HFFc6 (cell line): ENCODE measurements at places on chromosomes 2 and 18. TPM values are rescaled to one million over a fixed set of nuclear protein-coding genes. Genes with fewer than 3 reads are reported as not detected.

DNA sequence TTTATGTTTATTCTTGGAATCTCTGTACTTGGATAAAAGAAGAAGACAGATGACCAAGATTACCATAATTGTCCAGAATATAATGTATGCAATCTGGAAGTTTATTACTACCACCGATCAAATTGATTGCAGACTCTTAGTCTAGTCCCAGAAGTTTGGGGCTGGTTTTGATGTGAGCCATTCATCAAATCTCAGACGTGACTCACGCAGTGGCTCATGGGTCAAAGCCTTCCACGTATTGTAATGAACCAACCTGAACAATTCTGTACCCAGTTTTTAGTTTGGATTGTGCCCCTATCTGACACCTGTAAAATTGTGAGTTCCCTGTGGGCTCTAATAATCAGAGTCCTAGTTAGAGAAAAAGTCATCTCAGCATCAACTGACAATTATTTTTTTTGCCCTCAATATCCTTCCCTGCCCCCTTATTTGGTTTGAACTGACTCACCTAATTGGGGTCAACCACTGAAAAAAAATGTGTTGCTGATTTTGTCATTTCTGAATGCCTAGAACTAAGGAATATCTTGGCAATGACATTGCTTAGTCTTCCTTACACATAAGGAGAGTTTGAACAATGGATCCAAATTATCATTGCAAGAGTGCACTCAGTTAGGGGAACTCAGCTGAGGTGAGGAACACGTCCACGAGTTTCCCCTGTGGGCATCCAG, 219.5 kb upstream of the NRP2 start:
- H3K36me3 ChIP-seq: peaks cover 9% of the 10 kb centered on the region; the same call in 1 of the 2 replicates
- H3K4me1 ChIP-seq: peaks cover 31% of the 10 kb centered on the region
- H3K27me3 ChIP-seq: no peaks in the 10 kb centered on the region
- peak; percentile 50 for DNase-seq
- H3K27ac ChIP-seq: no peak overlapping the region; the same call in 1 of the 2 replicates

GRCh38 chr18:8167026-8167425, 442.2 kb upstream of the RAB12 start:
- DNase-seq: no peak
- H3K4me1 ChIP-seq: peaks cover 14% of the 10 kb centered on the region
- H3K27me3 ChIP-seq: no peaks in the 10 kb centered on the region
- no peak overlapping the region for H3K4me3 ChIP-seq
- no peak overlapping the region for H3K27ac ChIP-seq

DNA sequence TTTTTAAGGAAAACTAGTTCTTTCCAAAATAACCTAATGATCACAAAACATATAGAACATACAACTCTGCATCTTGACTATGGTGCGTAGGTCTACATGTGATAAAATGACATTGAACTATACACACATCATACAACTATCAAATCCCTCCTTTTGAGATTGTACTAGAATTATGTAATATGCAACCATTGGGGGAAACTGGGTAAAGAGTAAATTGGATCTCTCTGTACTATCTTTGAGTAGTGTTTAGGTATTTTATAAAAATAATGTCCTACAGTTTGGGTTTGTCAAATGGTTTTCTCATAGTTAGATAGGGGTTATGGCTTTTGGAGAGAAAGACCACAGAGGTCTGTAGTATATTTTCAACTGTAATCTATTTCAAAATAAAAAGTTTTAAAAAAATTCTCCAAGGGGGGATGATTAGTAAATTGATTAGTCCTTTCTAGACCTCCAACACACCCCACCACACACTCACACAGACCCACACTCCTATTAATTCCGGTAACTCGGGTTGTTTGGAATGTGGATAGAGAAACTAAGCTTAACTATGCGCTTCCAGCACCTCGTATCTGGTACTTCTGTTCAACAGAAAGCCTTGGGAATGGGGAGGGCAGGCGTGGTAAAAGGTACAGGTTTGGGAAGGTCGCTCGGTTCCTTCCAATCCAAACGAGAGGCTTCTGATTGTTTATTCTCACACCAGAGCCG, 695 bp upstream of the BIRC6 start:
- peak overlapping the region; percentile 95 for H3K27ac ChIP-seq
- peak overlapping the region; percentile 90 for H3K4me3 ChIP-seq
- DNase-seq: no peak
- peaks cover 44% of the 10 kb centered on the region for H3K4me1 ChIP-seq
- peaks cover 15% of the 10 kb centered on the region for H3K36me3 ChIP-seq
- H3K27me3 ChIP-seq: peaks cover 2% of the 10 kb centered on the region; the same call in 1 of the 2 replicates

DNA sequence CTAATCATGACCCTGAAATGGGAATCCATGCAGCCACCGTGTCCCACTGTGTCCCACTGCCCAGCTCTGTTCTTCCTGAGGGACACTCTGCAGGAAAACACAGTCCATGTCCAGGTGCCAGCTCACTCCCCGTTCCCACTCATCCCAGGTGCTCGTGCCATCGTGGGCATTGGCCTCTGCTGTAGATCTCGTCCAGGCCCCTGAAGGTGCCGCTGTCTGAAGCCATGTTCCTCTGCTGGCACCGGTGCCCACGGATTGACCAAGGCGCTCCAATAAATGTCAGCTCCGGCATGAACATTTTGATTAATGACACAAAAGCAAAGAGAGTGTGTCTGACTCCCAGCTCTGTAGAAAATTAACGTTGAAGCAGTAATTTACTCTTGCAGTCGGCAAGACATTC, 280.1 kb upstream of the SALL3 start:
- DNase-seq: no peak
- no peak overlapping the region for H3K27ac ChIP-seq

- H3K36me3 ChIP-seq: peaks cover 31% of the 10 kb centered on the region
- H3K27me3 ChIP-seq: no peaks in the 10 kb centered on the region; the same call in 1 of the 2 replicates
- peaks cover 25% of the 10 kb centered on the region for H3K4me1 ChIP-seq
- peak overlapping the region; percentile 14; the same call in 1 of the 2 replicates for H3K4me3 ChIP-seq
- peak; percentile 85 for DNase-seq
- H3K27ac ChIP-seq: peak overlapping the region; percentile 33
Measured at GRCh38 chr2:11203480-11203879, 48.2 kb downstream of the SLC66A3 start.

DNA sequence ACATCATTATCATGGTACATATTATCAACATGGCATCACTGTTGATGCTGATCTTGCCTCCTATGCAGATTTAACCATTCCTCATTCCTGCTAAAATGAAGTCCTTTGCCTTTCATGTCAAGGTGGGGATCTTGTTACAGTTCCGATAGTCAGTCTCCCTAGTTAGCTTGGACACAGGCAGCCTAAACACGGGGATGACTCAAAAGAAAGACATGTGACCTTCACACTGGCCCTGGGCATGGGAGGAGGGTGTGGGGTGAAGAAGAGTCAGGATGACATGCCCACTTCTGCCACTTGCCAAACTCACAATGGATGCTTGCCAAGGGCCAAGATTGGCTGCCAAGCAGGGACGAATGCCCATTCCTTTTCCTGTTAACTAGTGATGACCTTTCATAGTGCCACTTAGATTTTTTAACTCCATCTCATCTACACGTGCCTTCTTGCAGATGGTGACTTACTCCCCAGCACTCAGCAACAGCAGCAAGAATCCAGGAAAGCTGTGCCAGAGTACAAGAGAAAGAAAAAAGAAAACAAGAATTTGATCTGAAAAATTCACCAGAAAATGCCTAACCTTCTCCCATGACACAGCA, 13.9 kb upstream of the SLC1A4 start:
- H3K4me1 ChIP-seq: peaks cover 43% of the 10 kb centered on the region
- H3K36me3 ChIP-seq: no peaks in the 10 kb centered on the region
- DNase-seq: peak; percentile 74
- H3K27me3 ChIP-seq: peaks cover 4% of the 10 kb centered on the region
- peak overlapping the region; percentile 54 for H3K4me3 ChIP-seq
- peak overlapping the region; percentile 82 for H3K27ac ChIP-seq

GRCh38 chr2:66539452-66539851, 104.5 kb downstream of the MEIS1 start:
- peak; percentile 67 for DNase-seq
- peak overlapping the region; percentile 70 for H3K27ac ChIP-seq
- peaks cover 13% of the 10 kb centered on the region for H3K36me3 ChIP-seq
- 0 out of 2 replicates have a peak overlapping the region, but pooled peaks have one; percentile 41 for H3K4me3 ChIP-seq

DNA sequence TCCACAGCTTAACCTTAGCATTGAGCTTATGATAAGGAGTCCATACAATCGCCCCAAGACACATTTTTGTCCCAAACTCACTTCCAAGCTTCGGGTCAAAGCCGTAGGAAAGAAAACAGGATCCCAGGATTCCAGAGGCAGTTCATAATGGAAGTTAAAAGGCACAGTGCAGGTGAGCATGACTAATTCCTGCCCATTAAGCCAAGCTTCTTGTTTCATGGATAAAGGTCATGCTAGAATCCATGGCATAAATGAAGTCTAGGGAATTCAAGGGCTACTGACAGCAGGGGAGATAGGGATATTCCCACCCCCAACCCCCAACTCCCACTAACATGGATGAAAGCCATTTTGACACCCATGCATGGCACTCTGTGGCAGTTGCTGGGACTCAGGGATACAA, 10.2 kb upstream of the INPP4A start:
- no peak for DNase-seq
- peaks cover 18% of the 10 kb centered on the region for H3K27me3 ChIP-seq
- no peak overlapping the region for H3K4me3 ChIP-seq
- peaks cover 16% of the 10 kb centered on the region for H3K36me3 ChIP-seq
- no peak overlapping the region for H3K27ac ChIP-seq

DNA sequence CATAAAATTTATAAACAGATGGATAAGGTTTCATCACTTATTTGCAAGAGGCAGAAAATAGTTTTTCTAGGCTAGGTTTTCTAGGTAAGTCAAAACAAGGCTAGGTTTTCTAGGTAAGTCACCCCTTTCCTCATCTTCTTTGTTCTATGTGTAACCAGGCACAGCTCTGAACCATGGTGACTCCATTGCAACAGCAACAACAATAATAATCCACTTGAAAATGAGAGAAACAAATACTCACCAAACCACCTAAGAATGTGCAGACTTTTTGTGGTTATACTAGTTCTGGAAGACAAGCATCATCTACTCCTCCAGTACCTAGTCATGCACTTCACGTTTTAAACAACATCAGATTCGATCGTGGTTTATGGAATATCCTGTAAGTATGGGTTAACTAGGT, 237.4 kb upstream of the ACVR2A start:
- no peak overlapping the region for H3K4me3 ChIP-seq
- H3K27me3 ChIP-seq: no peaks in the 10 kb centered on the region
- DNase-seq: no peak
- peaks cover 3% of the 10 kb centered on the region; the same call in 1 of the 2 replicates for H3K36me3 ChIP-seq
- no peaks in the 10 kb centered on the region for H3K4me1 ChIP-seq

DNA sequence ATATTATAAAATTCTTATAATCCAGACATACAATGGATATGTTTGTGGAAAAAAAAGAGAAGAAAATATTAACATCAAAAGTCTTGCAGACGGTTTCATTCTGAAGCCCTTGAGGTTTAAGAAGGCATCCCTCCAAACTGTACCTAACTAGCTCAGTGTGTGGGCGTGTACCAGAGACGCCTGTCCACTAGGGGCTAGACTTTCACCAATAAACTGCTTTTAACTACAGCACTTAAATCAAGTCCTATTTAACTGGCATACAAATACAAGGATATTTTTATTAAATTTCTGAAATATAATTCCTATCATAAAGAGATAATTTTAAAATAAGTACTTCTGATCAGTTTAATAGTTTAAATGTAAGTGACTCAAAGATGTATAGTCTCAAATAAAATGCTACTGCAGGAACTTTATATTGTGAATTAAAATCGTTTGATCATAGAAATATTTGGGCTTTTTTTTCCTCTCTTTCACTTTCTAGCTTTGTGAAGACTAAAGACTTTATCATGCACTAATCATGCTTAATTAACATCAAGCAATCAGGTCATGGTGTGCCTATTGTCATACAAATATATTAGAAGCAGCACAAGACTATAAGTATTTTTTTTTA, 437.7 kb downstream of the SATB2 start:
- no peaks in the 10 kb centered on the region for H3K27me3 ChIP-seq
- H3K4me3 ChIP-seq: no peak overlapping the region
- H3K4me1 ChIP-seq: no peaks in the 10 kb centered on the region
- no peaks in the 10 kb centered on the region for H3K36me3 ChIP-seq
- H3K27ac ChIP-seq: no peak overlapping the region

GRCh38 chr2:217142649-217143266, 282.9 kb upstream of the TNP1 start:
- no peak overlapping the region for H3K27ac ChIP-seq
- peaks cover 8% of the 10 kb centered on the region for H3K4me1 ChIP-seq
- peak; percentile 8 for DNase-seq
- H3K4me3 ChIP-seq: no peak overlapping the region
- H3K36me3 ChIP-seq: peaks cover 21% of the 10 kb centered on the region

- no peak for DNase-seq
- no peaks in the 10 kb centered on the region for H3K4me1 ChIP-seq
- no peak overlapping the region for H3K4me3 ChIP-seq
- no peak overlapping the region for H3K27ac ChIP-seq
- H3K27me3 ChIP-seq: peaks cover 19% of the 10 kb centered on the region
Measured at GRCh38 chr2:126860385-126860784, 38.3 kb upstream of the TEX51 start.

- peaks cover 14% of the 10 kb centered on the region for H3K4me1 ChIP-seq
- no peak overlapping the region for H3K4me3 ChIP-seq
- no peaks in the 10 kb centered on the region for H3K36me3 ChIP-seq
- no peaks in the 10 kb centered on the region; the same call in 1 of the 2 replicates for H3K27me3 ChIP-seq
Measured at GRCh38 chr2:12300927-12301326, 415.8 kb upstream of the TRIB2 start.

DNA sequence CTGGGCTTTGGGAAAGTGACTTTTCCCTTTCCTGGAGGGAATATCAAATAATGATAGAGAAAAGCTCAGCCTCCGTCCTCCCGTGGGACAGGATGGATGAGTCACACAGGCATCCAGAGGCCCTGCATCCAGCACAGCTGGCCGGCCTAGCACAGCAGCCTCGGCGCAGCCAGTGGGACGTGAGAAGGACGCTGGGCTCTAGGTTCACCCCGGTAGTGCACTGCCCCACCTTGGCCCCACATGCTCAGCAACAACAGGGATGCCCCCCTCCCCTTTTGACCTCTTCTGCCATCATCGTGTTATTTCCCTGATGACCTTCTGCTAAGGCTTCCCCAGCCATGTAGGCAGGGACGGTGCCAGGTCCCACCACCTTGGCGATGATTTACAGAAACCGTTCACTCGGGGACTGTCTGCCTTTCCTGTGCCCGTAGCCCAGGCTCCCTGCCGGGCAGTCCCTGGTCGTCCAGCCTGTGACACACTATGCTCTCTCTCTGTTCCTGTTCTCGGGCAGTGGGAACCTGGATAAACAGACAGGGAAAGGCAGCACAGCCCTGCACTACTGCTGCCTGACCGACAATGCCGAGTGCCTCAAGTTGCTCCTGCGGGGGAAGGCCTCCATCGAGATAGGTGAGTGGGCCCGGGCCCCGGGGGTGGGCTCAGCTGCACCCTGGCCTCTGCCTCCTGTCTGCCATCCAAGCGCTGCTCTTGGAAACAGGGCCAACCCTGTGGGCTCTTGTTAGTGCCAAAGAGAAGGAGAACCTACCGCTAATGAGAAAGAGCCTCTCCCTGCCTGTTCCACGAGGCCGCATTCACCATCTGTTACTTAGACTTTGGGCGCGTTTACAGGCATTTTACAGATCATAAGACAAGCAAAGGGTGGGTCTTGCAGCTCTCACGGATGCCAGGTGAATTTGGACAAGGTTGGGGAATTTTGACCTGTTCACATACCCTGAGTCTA, 44.6 kb downstream of the ITGB1BP1 start:
- 0 out of 2 replicates have a peak overlapping the region, but pooled peaks have one; percentile 20 for H3K4me3 ChIP-seq
- DNase-seq: peak; percentile 63
- H3K27ac ChIP-seq: peak overlapping the region; percentile 82
- H3K36me3 ChIP-seq: peaks cover 44% of the 10 kb centered on the region
- peaks cover 57% of the 10 kb centered on the region for H3K4me1 ChIP-seq

The ANKRD29 gene
- 0.20 and 0.29 TPM in 2 replicates for total RNA-seq

The HOXD11 gene
- 6.0 to 9.0 TPM (median 8.5 TPM) in 3 replicates for total RNA-seq

The RNF125 gene
- 0.06 to 0.31 TPM (median 0.29 TPM) in 3 replicates for total RNA-seq
